ENCODE measurements at places on chromosomes 16 and 17.

- DNase-seq = no peak
These were observed 187.6 kb downstream of the MYO1D start for GRCh38 chr17:32689348-32689747.

- DNase-seq = no peak
These were observed 2.7 kb upstream of the IRX5 start for GRCh38 chr16:54928016-54928356.

GRCh38 chr16:13453325-13453724 lies 466.6 kb upstream of the ERCC4 start:
- DNase-seq = no peak

- DNase-seq = no peak
These were observed 45.9 kb downstream of the KANSL1 start for GRCh38 chr17:46147296-46147695.

DNA sequence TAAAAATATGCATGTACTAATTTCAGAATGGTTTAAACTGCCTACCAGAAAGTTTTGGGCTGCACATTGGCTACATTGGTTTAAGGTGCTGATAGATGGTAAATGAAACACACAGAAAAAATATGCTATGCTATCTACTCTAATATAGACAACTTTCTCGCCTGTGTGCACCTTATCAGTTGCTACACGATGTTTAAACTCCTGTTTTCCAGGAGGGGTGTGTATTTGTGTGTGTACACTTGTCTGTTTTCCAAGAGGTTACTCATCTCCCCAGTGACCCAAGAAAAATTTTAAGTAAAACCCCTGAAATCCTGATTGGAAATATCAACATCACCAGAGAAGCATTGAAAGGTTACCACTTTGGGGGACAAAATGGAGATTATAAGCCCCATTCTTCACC lies 21.6 kb upstream of the PSMC5 start:
- no peak for DNase-seq
